ENCODE measurements at places on chromosomes 6 and 20.

DNA sequence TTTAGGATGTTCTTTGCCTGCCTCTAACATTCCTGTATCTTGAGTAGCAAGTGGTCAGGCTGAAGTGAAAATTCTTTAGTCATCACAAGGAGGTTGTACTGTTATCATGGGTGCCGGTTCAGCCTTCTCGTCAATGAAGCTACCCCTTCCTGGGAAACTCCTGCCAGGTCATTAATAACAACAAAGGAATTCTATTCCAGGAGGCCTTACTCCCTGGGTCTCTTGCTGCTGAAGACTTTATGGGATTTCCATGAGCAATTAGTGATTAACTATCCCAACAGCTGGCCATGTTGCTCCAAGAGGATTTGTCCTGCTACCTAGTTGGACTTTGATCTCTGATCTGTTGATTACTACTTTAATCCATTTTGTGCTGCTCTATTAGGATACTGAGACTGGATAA is 62.7 kb upstream of the ELOVL5 start:
- DNase-seq: peak; percentile 59

GRCh38 chr6:91149246-91149955 is 562.5 kb upstream of the MAP3K7 start:
- DNase-seq: no peak

DNA sequence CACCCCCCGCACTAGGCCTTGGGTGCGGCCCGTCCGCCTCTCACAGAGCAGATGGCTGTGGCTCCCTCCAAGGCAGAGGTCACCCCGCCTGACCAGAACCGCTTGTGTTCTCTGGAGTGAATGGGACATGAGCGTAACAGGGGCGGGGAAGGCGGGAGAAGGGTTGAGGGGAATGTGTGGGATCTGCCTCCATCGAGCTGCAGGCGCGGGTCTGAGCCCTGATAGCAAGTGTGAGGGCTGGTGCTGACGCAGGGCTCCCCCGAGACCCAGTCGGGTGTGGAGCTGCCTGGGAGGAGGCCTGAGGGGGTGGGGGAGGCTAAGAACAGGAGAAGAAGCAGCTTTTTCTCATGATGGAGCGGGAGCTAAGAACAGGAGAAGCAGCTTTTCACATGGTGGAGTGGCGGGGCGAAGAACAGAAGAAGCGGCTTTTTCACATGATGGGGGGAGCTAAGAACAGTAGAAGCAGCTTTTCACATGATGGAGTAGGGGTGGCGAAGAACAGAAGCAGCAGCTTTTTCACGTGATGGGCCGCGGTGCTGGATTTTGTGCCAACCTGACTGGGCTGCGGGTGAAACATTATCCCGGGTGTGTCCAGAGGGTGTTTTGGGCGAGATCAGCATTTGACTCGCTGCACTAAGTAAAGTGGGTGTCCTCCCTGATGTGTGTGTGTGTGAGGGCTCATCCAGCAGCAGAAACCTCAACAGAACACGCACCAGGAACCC is 169.3 kb downstream of the TTLL2 start:
- no peak for DNase-seq

DNA sequence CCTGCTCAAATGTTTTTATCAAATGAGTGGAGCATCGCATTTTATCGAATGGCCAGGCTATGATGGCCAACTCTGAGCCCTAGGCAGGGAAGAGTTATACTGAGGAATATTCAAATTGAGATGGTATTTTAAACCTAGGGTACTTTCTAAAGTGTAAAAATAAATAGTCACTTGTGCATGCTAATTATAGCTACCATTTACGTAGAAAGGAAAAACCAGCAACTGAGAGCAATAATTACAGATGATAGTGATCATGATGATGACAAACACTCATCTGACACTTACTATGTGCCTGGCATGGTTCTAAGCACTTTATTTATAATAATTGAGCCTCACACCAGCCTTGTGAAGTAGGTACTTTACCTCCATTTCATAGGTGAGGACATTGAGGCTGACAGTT is 455.7 kb downstream of the CD83 start:
- DNase-seq: no peak

GRCh38 chr20:15278041-15278440 is 940.6 kb upstream of the FLRT3 start:
- DNase-seq: no peak

- DNase-seq: peak; percentile 40
Measured at GRCh38 chr6:73652637-73653570, 888 bp downstream of the SLC17A5 start.

GRCh38 chr20:10649080-10649796 is 24.6 kb downstream of the JAG1 start:
- no peak for DNase-seq

DNA sequence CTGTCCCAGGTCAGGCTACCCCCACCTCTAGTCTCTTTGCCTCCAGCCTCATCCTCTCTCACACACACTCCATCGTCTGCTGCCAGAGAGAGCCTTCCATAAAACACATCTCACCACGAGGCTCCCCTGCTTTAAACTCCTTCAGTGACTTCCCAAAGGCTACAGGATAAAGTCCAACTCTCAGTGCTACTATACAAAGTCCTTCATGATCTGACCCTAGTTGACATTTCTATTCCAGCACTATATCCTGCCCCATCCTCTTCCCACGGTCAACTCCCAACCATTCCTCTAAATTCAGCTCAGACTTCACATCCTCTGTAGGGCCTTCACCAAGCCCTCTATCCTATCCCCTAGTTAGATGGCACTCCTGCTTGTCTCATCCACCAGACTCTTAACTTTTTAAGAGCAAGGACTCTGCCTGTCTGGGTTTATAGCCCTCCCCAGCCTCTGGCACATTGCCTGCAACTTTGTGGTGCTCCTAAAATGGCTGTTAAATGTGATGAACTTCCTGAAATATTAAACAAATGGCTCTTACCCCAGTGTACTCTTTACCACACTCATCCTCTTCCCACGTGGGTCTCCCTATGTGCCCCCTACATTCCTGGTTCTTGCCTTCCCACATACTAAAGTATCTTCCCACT is 36.1 kb downstream of the KIF16B start:
- DNase-seq: no peak

GRCh38 chr6:148271711-148272439 is 70.8 kb upstream of the SASH1 start:
- DNase-seq: peak; percentile 98

DNA sequence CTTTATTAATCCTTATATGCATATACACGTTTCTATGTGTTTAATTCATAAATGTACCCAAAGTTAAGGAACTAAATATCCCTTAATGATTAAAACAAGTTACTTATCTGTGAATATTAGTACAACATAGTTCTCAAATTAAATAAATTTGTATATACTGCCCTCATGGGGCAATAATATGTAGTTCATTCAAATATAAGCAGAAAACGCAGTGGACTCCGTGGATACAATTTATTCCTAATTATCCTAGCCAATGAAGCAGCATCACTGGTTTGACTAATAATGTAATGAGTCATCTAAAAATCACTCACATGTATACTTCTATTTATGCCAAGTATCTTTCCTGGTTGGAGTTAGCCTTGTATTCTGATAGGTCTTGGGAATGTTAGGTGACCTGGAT is 111.6 kb downstream of the TBC1D32 start:
- DNase-seq: peak; percentile 54

DNA sequence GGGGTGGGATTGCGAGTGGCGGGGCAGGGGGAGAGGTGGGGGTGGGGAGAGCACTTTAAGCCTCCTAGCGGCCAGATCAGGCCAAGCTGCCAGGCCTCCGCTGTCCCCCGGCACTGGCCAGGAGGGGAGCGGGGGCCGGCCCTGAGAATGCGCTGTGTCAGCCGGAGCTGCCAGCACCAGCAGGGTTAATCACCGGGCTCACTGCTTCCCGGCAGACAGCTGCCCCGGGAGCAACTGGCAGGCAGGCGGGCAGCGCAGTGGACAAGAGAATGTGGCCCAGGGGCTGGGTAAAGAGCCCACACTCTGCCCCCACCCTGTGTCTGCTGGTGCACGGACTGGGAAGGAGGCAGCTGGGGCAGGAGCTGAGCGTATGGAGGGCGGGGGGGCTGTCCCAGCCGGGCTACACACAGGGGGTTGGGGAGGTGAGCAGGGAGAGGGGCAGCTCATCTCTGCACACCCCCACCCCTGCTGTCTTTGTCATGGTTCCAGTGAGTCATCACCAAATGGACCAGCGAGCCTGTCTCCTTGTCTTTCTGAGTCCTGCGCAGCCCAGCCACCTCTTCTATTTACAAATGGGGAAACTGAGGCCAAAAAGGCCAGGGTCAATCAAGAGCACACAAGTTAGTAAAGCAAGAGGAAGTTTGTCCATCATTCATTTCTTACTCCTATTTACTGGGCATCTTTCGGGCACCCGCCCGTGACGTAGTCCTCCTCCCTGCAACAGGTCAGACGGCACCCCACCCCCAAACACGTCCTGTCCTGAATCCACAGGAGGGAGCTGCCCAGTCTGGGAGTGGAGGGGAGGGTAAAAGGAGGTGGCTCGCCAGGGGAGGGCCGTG is 2.1 kb upstream of the LAMA5 start:
- DNase-seq: no peak

GRCh38 chr6:88048578-88048977 is 937 bp downstream of the SPACA1 start:
- DNase-seq: no peak

DNA sequence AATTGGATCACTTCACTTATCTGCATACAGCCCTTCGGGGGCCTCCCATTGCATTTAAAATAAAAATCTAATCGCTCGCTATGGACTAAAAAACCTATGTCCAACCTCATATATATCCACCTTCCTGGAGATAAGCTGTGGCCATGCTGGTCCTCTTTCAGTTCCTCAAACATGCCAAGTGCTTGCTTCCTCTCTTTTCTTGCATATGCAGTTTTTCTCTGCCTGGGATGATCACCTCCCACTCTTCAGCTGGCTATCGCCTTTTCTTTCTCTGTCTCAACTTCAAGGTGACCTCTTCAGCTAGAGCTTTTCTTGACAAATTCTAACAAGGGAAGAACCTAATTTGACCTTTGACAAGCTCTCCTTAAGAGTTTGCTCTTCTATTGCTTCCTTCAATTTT is 5.6 kb upstream of the TFB1M start:
- no peak for DNase-seq

- DNase-seq: no peak
Measured at GRCh38 chr20:35726842-35727711, 15.0 kb downstream of the RBM39 start.

- DNase-seq: no peak
Measured at GRCh38 chr6:44676826-44677433, 289.4 kb downstream of the CDC5L start.

- no peak for DNase-seq
Measured at GRCh38 chr6:7219310-7219709, 93.7 kb downstream of the SSR1 start.

DNA sequence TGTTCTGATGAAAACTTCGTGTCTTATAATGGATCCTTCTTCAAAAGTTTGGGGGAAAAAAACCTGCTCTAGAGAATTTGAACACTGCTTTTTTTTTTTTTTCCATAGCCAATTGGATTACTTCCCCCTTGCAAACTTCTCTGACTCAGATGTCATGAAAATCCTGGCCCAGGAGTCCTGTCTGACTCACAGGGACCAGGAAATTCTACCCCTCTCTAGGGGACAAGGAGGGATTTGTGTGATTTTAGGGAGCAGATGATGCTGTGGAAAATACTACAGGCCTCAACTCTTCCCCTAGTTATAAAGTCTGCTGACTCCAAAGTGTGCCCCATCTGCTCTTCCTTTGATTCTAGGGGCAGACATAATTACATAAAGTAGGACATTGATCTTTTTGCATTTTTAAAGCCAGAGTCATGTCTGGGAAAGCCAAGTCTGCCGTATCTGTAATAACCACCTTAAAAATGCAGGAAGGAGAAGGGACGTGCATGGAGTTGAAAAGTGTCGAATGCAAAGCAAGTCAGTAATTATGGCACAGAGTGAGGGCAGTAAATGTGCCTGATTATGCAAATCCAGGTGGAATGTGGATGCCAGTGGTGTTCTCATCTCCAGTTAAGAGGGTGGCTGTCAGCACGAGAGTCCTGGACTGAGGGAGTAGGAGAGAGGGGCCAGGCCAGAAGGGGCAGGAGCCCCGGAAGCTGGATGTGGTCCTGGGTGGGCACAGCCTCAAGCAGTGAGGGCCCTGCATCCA is 144.3 kb upstream of the SULF2 start:
- DNase-seq: peak; percentile 75

DNA sequence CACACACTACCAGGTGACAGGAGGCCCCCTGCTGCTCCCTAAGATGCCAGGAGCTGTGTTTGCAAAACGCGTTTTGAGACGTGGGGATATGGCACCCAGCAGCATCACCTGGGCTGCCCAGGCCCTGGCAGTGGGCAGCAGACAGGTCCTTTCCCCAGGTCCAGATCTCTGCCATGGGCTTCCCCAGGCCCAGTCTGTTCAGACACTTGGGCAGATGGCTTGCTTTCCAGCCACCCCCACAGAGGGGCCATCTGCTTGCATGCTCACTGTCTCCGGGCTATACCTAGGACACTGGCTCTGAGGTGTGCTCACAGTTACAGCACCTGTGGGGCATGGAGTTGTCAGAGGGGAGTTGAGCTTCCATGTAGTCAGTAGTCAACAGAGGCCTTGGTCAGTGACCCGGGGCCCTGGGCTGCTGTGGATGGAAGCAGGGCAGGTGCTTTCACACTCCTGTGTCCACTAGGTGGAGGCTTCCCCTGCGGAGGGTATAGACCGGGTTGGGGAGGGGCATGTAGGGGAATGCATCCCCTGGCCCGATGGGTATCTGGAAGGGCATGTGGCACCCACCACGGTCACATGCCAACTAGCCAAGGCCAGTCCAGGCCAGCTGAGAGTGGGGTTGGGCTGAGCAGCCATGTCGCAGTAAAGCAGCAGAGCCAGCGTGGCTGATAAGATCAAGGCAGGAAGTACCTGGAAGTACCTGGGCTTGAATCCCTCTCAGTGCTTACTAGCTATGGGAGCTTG is 185.4 kb upstream of the SLC24A3 start:
- no peak for DNase-seq

DNA sequence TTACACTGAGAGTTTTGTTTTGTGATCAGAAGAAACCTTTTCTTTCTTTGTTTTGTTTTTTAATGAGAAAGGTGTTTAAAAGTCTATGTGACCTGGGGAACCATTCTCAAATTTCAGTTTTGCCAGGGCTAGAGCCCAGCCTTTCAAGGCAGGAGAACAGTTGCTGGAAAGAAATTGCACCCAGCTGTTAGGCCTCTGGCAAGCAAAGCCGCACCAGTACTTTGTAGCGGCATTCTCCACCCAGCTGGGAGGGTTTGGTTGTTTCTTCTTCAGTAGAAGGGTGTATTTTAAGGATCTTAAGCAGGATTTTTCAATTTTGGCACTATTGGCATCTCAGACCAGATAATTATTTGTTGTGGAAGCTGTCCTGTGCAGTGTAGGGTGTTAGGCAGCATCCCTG is 16.6 kb upstream of the MAPK13 start:
- peak; percentile 20 for DNase-seq

Measured in fibroblast of the aortic adventitia (primary cell).